ENCODE measurements at places on chromosomes 7 and 10.

GRCh38 chr7:39248041-39248691, 270.5 kb downstream of the POU6F2 start:
- no peak for DNase-seq

DNA sequence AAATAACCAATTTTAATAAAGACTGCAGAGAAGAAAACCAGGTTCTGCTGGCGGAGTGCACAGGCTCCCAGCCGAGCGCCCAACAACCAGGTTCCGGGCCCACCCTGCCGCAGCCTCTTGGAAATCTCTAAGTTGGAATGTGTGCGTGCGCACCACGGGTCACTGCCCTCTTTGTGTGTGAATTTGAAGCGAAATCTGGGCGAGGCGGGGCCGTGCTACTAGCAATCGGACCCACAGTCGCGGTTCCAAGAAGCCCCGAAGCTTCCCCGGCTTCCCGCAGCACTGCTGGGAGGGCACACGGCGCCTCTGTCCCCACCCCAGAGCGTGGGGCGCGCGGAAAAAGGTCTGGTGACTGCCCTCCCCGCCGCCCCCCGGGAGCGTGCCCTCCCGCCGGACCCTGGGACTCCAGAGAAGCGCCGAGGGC, 666 bp upstream of the MAP3K8 start:
- DNase-seq, result no peak

GRCh38 chr10:103852189-103852711, 3.1 kb downstream of the SH3PXD2A start:
- no peak for DNase-seq

DNA sequence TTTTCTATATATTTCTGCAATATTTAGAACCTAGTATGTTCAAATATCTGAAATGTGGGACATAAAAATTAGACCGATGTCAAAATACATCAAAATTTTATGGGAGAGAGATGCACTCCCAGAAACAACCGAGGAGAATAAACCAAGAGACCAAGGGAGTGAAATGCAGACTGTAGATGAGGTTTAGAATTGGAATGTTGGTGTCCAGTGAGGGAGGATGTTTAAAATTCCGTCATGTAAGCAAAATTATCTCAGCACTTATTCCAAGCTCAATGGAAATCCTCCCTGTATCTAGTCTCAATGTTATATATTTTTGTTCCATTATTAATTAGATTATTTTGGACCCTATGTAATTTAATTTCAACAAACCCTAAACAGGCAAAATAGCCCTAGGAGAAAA, 61.9 kb upstream of the MAGI2 start:
- no peak for DNase-seq

- DNase-seq, result no peak
Measured at GRCh38 chr7:1291845-1292765, 59.4 kb downstream of the UNCX start.

DNA sequence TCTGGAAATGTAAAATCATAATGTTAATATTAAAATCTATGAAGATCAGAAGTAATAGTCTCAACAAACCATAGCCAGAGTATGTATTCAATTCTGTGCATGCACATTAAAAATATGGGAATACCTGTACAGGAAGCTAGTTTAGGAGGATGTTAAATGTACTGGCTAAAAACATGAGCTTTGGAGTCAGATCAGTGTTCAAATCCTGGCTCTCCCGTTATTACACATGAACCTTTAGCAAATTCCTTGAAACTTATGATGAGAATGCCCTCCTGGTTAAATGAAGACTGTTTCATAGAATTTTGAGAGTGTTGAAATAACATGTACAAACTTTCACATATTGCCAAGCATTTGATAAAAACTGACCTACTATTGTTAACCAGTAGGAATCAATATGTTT, 4.6 kb downstream of the ARL4A start:
- DNase-seq, result no peak

DNA sequence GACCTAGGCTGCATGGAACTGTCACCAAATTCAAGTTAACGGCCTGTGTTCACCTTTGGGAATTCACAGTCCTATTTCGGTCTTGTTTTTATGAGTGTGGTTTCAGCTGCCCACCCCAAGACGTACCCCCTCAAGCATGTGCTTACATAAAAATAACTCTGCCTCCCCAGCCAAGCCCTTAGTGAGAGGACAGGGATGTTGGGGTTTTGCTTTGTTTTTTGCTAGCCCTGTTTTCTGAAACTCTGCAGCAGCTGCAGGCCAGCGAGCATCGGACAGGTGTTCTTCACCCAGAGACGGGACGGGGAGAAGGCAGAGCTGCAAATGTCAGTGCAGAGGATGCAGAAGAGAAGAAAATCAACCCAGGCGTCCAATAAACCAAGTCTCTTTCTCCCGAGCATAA, 13.5 kb downstream of the CHST15 start:
- DNase-seq, result no peak

- no peak for DNase-seq
Measured at GRCh38 chr7:14115701-14116100, 126.2 kb upstream of the ETV1 start.

- DNase-seq, result no peak
Measured at GRCh38 chr7:85829817-85830432, 643.1 kb upstream of the SEMA3D start.

- DNase-seq, result no peak
Measured at GRCh38 chr10:105121743-105122142, 480.7 kb downstream of the SORCS3 start.

DNA sequence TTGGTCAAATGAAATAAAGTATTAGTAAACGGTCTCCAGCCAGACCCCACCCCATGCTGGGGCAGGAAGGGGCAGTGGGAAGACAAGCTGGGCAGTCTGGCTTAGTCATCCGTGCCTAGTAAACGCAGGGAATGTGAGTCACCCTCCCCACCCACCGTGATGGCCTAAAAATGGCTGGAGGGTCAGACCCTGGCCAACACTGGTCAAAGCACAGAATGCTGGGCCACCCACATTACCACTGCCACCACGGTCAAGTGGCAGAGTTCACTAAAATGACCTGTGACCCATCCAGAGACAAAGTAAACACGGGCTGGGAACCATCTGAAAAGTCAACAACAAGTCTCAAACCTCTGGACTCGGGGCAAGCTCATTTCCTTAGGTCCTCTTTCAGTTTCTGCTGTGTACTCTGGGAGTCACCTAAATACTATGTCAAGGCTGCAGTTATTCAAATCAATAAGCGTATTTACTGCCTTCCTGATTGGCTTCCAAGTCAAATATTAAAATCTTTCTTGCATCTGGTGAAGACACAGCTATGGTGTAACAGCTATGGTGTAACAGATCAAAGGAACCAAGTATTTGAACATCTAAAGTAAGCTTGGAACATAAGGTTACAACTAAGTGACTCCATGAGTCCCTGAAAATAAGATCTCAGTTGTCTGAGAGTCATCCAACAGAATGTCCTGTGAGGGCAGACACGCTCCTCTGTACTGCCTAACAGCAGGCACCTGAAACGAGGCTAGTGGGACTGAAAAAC, 3.0 kb downstream of the ZFAND2A start:
- DNase-seq, result no peak

DNA sequence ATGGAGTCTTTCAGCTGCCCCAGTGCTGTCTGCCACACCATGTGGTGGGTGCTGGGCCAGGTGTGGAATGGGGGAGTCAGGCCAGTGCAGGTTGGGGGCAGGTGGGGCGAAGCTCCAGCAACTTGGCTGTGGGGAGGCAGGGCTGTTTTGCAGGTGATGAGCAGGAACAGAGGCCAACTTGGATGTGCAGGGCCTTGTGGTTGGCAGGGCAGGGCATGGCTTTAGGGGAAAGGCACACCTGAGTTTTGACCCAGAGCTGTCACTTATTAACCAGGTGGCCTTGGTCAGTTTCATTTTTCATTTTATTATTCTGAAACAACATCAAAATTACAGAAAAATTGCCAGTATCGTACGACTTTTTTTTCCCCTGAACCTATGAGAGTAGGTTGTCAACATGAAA, 1.1 kb upstream of the SFTPA2 start:
- DNase-seq, result no peak

DNA sequence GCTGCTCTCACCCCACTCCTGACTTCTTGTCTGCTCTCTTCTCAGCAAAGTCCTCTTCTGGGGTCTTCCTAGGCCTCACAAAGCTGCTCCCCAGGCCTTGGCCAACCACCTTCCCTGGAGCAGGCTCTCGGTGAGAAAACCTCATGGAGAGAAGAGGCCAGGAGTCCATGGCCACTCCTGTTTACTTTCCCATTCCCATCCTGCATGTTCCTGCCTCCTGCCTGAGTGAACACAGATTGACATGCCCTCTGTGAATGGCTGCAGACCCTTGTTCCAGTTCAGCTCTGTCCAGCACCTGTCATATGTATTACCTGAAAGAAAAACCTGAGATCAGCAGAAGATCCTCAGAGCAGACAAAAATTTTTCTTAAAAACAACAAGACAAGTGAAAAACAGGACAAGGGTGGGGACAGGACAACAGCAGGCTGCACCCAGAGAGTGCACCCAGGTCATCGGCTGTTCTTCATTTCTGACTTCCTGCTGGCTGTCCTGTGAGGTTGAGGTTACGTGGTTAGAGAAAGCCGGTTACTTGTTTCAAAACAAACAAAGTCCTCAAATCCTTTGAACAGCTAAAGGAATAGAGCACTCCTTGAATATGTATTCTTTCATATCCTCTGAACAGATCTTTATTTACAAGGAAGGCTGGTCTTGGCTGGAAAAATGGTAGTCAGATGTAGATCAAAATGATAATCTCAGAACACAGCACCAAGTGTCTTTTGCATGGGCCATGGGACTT, 34.0 kb upstream of the DLD start:
- DNase-seq, result no peak

- no peak for DNase-seq
Measured at GRCh38 chr7:142814451-142814850, 40.4 kb upstream of the EPHB6 start.

DNA sequence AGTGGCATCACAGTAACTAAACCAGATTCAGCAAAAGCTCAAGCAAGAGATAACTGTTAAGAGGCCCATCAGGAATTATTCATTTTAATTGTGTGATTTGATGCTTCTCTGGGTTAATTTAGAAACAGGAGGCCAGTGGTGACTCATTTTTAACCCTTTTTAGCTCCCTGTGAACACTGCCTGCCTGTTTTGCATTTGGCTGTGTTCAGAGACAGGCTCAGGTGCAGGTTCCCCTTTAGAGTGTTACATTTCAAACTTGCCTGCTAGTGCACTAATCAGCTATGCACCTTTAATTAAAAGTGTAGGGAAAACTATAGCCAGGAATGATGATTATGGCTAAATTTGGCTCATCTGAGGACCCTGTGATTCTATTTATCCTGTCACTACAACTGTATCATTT, 6.5 kb downstream of the STAMBPL1 start:
- no peak for DNase-seq

DNA sequence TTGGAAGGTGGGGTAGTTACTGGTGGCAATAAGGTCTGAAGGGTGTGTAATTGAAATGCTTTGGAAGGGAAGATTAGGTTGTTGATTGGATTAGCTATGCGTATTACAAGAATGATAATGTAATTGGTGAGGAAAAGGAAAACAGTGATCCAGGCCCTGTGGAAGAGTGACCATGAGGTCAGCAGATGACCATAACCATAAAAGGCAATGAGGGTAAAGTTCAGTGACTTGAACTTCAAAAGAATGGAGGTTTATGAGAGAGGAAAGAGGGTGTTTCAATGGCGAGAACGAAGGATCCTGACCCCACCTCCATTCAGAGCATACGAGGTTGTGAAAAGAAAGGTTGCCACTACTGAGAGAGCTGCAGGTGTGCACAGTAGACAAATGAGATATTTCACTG, 439.7 kb downstream of the CCSER2 start:
- no peak for DNase-seq

GRCh38 chr10:62626817-62627216, 177.7 kb upstream of the ADO start:
- no peak for DNase-seq

DNA sequence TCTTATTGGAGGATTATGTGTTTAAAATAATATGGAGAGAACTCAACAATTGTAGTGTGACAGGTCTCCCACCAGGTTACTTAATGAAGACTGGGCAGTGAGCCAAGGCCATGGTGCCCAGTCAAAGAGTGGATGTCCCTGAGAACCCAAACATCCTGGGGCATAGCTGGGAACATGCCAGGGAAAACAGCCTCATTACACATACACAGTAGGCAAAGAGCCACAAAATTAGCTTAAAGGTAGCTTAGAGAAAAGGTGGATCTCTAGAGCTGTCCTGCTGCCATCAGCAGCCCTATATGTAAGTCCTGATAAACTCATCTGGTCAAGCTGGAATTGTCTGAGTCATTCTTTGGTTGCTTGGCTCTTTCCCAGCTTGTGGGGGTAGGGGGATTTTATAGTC, 287.8 kb downstream of the PHF14 start:
- no peak for DNase-seq

DNA sequence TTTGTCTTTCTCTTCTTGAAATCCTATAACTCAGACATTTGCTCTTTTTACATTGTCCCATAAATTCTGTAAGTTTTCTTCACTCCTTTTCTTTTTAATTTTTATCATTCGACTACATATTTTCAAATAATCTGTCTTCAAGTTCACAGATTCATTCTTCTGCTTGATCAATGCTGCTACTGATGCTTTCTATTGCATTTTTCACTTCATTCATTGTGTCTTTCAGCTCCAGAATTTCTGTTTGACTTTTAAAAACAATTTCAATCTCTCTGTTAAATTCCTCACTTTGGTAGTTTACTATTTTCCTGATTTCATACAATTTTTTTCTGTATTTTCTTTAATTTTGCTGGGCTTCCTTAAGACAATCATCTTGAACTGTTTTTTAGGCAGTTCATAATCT, 230.4 kb downstream of the HPSE2 start:
- no peak for DNase-seq

- DNase-seq, result no peak
Measured at GRCh38 chr10:43041422-43042342, 35.2 kb upstream of the RET start.

DNA sequence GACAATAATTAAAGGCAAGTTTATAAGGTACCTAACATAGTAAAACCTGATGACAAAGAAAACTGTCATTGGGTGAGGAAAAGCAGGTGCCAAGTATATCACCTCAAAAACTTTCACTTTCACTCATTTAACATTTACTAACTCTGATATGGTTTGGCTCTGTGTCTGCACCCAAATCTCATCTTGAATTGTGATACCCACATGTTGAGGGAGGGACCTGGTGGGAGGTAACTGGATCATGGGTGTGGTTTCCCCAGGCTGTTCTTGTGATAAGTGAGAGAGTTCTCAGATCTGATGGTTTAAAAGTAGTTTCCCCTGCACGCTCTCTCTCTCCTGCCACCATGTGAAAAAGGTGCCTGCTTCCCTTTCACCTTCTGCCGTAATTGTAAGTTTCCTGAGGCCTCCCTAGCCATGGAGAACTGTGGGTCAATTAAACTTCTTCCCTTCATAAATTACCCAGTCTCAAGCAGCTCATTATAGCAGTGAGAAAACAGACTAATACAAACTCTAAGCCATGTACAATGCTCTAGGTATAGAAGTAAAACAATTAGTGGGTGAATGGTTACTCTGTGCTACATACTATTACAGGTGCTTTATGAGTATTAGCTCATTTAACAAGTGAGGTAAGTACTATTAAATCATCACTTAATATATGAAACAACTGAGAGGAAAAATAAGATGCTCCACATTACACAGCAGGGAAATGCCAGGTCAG, 199.0 kb downstream of the CHCHD3 start:
- DNase-seq, result no peak

DNA sequence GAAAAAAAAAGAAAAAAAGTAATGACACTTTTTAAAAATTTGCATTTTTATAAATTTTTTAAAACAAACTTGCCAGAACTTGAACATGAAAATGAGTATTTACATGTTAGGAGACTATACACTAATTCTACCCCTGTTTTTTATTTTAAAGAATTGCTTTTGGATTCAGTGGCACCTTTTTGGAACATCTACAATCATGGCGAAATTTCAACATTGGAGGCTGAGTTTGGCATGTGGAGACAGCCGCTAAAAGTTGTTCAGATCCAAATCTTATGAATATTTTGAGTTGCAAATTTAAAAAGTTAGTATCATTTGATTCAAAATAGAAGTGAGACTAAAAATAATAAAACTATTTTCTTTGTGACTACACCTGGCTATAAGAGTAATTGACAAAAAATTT, 804.2 kb downstream of the MAGI2 start:
- DNase-seq, result no peak
